H1 (cell line): ENCODE measurements at places on chromosomes 2 and 18.

DNA sequence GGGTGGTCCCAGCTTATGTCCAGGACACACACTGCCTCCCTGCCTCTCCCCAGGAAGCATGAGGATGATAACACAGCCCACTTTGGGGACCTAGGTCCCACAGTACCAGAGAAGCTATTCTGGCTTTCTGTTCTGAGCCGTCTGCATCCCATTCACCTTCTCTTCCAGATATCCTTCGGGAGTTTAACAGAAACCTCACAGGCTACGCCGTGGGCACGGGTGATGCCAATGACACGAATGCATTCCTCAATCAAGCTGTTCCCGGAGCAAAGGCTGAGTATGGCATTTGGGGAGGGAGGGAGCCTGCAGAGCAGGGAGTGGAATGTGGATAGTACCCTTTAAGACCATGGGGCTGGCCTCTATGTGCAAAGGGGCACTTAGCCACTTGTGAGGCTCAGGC, 102.6 kb downstream of the PLB1 start:
- no peak for DNase-seq
- no peak overlapping the region for H3K4me3 ChIP-seq
- no peaks in the 10 kb centered on the region for H3K27me3 ChIP-seq
- no peaks in the 10 kb centered on the region for H3K36me3 ChIP-seq

- H3K4me1 ChIP-seq: no peaks in the 10 kb centered on the region
- no peak overlapping the region for H3K4me3 ChIP-seq
- no peak overlapping the region for H3K27ac ChIP-seq
- DNase-seq: no peak
- no peaks in the 10 kb centered on the region for H3K36me3 ChIP-seq
Observed at GRCh38 chr2:135916207-135916606, 40.0 kb upstream of the MCM6 start.

- H3K27me3 ChIP-seq: no peaks in the 10 kb centered on the region
- no peak overlapping the region for H3K27ac ChIP-seq
- H3K4me3 ChIP-seq: no peak overlapping the region
- H3K36me3 ChIP-seq: no peaks in the 10 kb centered on the region
- no peak for DNase-seq
Observed at GRCh38 chr18:13614641-13615288, 111.6 kb downstream of the FAM210A start.

DNA sequence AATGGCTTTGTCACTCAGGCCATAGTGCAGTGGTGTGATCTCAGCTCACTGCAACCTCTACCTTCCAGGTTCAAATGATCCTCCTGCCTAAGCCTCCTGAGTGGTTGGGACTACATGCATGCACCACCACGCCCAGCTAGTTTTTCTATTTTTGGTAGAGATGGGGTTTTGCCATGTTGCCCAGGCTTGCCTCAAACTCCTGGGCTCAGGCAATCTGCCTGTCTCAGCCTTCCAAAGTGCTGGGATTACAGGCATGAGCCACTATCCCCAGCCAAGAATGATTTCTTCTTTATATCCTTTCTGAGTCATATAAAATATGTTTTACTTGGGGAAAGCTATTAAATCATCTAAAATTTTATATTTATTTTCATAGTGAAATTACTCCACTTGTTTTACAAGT, 61.3 kb downstream of the CYBRD1 start:
- DNase-seq: no peak
- no peak overlapping the region for H3K4me3 ChIP-seq
- H3K27ac ChIP-seq: no peak overlapping the region
- no peaks in the 10 kb centered on the region for H3K36me3 ChIP-seq
- no peaks in the 10 kb centered on the region for H3K4me1 ChIP-seq

DNA sequence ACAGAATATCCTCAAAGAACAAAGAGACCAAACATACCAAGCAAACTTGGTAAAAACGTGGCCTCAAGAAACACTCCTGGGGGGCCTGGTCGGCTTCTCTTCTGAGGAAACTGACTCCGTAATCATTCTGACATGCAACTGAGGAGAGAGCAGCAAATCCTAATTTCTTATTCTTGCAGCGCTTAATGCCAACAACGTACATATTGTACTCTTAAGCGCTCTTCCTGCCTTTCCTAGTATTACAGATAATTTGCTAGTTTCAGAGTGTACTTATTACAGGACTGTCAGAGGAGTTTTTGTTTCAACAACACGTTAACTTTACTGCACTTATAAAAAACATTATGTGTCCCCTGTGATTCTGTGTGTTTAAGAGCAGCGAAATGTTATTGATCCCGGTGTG, 64.9 kb downstream of the ZNF521 start:
- no peak overlapping the region for H3K4me3 ChIP-seq
- no peak overlapping the region for H3K27ac ChIP-seq
- H3K36me3 ChIP-seq: no peaks in the 10 kb centered on the region
- DNase-seq: no peak
- peaks cover 28% of the 10 kb centered on the region for H3K4me1 ChIP-seq

- no peaks in the 10 kb centered on the region for H3K4me1 ChIP-seq
- no peaks in the 10 kb centered on the region for H3K27me3 ChIP-seq
- no peak overlapping the region for H3K4me3 ChIP-seq
- no peak overlapping the region for H3K27ac ChIP-seq
- no peaks in the 10 kb centered on the region for H3K36me3 ChIP-seq
Observed at GRCh38 chr2:128496700-128497099, 178.0 kb upstream of the HS6ST1 start.

- no peak overlapping the region for H3K27ac ChIP-seq
- H3K27me3 ChIP-seq: no peaks in the 10 kb centered on the region
- H3K4me1 ChIP-seq: no peaks in the 10 kb centered on the region
- DNase-seq: no peak
- no peaks in the 10 kb centered on the region for H3K36me3 ChIP-seq
Observed at GRCh38 chr2:187586011-187586641, 31.9 kb upstream of the TFPI start.
